B cell (primary cell): ENCODE measurements at places on chromosomes 1 and 21. TPM values are rescaled to one million over a fixed set of nuclear protein-coding genes. Genes with fewer than 3 reads are reported as not detected.

Gene CRP
- not detected in 2 replicates for total RNA-seq

Gene SPRR1A
- total RNA-seq: not detected in 2 replicates

Gene ZBTB8A
- total RNA-seq: 0.17 and 0.24 TPM in 2 replicates

Gene ST6GALNAC5
- total RNA-seq: not detected in 2 replicates

Gene OTUD7B
- total RNA-seq: 3.3 and 4.1 TPM in 2 replicates

Gene SUSD4
- total RNA-seq: not detected in 2 replicates

GRCh38 chr1:236887081-236887480, 92.0 kb downstream of the MTR start:
- H3K36me3 ChIP-seq: no peaks in the 10 kb centered on the region
- H3K4me3 ChIP-seq: no peak overlapping the region
- no peaks in the 10 kb centered on the region for H3K27me3 ChIP-seq
- no peak overlapping the region for H3K27ac ChIP-seq

DNA sequence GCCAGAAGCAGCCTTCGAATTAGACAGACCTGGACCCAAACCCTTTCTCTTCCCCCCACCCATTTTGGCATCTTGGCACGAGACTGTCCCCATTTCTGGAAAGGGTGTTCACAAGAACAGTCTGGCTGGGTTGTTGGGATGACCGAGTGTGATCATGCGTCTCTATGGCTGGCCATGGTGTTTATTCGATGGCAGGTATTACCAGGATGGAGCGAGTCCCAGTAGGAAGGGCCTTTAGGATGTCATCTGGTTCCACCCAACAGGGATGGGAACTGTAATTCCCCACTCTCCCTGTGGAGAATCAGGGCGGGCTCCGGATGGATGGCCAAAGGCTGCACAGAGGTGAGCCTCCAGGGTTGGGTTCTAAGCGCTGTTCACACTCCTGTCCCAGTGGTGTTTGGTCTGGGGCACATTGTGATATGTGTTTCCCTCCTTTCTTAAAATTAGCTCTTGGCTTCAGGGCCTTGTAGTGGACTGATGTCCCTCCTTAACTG, 33.4 kb upstream of the ATP5PO start:
- peak overlapping the region; percentile 83 for H3K27ac ChIP-seq
- no peak for DNase-seq
- H3K27me3 ChIP-seq: no peaks in the 10 kb centered on the region
- no peaks in the 10 kb centered on the region for H3K36me3 ChIP-seq
- no peak overlapping the region for H3K4me3 ChIP-seq
- H3K4me1 ChIP-seq: peaks cover 42% of the 10 kb centered on the region

DNA sequence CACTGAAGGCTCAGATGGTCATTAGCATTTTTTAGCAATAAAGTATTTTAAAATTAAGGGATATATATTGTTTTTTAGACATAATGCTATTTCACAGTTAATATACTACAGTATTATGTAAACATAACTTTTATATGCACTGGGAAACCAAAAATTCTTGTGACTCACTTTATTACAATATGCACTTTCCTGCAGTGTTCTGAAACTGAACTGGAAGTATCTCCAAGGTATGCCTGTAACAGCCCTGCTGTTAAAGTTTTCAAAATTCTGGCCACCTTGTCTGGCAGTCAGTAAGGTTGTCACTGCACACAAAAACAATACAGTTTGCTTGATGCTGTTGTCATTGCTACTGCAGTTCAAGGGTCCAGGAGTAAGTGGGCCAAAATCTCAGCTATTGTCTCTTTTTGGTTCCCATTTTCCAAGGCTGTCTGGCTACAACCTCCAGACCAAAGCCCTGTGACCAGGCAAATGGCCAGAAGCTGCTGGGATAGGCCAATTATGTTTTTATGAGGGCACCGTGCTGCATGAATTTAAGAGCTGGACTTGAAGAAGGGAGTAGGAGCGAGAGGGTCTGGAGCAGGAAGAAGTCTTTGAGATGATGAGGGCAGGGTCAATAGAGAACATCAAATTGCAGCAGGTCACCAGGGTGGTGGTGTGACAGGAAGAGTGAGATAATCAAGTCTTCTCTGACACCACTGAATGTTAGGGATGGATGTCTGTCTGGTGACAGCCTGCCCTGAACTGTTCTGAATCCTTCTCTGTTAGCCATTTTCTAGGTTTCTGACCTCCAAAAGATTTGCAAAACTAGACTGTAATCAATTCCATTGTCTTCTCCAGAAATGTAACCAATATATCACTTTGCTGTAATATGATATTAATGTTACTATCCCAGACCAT, 82.3 kb upstream of the CACHD1 start:
- no peaks in the 10 kb centered on the region for H3K36me3 ChIP-seq
- no peak overlapping the region for H3K4me3 ChIP-seq
- H3K27ac ChIP-seq: no peak overlapping the region
- H3K4me1 ChIP-seq: no peaks in the 10 kb centered on the region
- no peaks in the 10 kb centered on the region for H3K27me3 ChIP-seq
- DNase-seq: no peak

DNA sequence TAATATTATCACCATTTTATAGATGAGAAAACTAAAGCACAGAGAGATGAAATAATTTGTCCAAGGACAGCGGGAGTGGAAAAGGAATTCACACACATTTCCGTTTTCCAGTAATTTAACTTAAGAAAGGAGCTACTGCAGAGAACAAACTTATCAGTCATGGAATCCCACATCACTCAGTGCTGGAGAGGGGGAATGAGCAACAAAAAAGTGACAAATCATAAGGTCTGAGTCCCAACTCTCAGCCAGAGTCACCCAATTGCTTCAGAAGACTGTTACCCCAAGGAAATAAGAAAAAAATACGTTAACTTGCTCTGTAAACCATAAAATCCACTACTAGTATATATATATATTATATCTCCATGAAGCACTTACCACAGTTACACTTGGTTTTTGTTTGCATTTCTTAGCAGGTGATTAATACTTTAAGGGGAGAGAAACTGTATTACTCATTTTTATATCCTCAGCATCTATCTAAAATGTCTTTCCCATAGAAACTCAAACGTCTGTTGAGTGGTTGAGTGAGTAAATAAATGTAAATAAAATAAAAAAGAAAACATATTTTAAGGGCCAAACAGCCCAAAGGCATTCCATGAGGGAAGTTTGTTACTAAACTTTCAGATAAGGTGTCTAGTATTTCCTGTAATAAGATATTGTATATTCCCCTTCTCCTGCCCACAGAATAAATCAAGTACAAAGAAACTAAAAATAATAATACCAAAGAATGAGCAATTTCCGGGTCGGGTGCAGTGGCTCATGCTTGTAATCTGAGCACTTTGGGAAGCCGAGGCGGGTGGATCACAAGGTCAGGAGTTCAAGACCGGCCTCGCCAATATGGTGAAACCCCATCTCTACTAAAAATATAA, 76.8 kb downstream of the SLC45A1 start:
- peaks cover 22% of the 10 kb centered on the region for H3K36me3 ChIP-seq
- H3K27me3 ChIP-seq: no peaks in the 10 kb centered on the region
- peak overlapping the region; percentile 79 for H3K27ac ChIP-seq
- peaks cover 74% of the 10 kb centered on the region for H3K4me1 ChIP-seq

GRCh38 chr1:11521582-11522399, 42.8 kb downstream of the DISP3 start:
- no peaks in the 10 kb centered on the region for H3K4me1 ChIP-seq

DNA sequence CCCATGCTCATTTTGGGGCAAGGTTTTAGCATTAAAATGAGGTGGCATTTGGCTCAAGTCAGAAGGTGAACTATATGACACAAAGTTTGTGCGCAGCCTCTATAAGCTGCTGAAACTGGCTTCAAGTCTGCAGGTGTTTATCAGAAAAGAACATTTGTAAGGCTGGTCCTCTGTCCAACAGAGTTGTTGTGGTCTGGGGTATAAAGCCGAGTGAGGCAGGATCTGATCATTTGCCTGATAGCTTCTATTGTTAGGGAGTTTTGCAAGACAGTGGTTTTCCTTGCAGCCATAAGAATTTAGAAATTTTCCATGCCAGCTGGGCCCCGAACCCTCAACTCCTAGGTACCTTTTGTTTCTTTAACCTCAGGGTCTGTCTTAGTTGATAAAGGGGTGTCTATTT, 130.8 kb downstream of the PGBD5 start:
- no peaks in the 10 kb centered on the region for H3K36me3 ChIP-seq
- peaks cover 41% of the 10 kb centered on the region for H3K4me1 ChIP-seq
- no peak overlapping the region for H3K4me3 ChIP-seq
- no peaks in the 10 kb centered on the region for H3K27me3 ChIP-seq
- no peak overlapping the region for H3K27ac ChIP-seq

DNA sequence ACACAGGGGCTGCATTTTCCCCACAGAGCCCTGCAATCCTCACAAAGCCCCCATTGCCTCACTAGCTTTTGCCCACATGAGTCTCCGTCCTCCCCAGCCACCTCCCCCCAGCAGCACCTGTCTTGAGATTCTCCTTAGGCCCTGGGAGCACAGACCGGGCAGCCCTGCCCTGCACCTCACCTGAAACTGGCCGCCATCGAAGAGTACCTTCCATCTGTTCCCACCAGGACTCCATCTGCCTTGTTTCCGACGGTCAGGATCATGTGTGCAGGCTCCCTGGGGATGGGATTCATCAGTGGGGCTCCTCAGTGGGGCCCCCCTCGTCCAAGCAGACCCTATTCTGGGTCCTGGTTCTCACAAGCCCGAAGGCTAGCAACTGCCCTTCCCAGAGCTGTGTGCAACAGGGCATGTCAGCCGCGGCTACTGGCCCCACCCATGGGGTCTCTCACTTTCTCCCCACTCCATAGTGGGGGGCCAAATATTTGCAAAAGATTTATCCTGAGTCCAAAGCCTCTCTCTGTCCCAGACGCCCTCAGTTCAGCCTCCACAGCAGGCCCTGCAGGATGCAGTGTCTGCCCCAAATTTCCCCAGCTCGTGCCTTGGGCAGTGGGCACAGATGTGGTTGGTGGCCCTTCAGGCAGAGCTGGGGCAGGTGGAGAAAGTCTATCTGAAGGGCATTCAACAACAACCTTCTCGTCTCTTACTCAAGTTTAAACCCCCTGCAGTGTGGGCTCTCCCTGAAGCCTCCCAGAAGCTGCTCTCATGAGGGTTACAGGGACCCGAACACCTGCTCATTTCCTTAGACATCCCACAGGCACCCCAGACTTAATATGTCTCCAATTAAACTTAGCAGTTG, 4.8 kb downstream of the PDZK1IP1 start:
- no peak for DNase-seq
- no peak overlapping the region for H3K4me3 ChIP-seq
- no peaks in the 10 kb centered on the region for H3K27me3 ChIP-seq
- no peaks in the 10 kb centered on the region for H3K36me3 ChIP-seq

DNA sequence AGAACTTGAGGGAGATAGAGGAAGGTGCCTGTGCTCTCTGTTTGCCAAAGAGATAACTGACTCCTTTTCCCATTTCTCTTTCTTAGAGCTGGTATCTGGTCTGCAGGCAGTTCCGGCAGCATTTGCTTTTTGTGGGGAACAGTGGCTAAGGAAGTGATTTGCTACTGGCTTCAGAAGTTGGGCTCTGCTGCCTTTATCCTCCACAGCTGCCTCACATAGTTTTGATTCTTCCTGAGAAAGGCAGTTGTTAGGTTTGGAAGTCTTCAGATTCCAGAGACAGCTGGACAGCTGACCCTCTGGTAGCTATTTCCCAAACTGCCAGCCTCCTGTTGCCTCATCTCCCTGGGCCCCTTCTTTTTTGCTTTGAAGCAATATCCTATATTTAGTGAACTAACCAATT, 62.6 kb upstream of the MACF1 start:
- H3K27ac ChIP-seq: no peak overlapping the region
- H3K36me3 ChIP-seq: no peaks in the 10 kb centered on the region
- no peaks in the 10 kb centered on the region for H3K27me3 ChIP-seq
- H3K4me3 ChIP-seq: no peak overlapping the region
- no peaks in the 10 kb centered on the region for H3K4me1 ChIP-seq

- H3K27ac ChIP-seq: no peak overlapping the region
- DNase-seq: no peak
- peaks cover 36% of the 10 kb centered on the region for H3K36me3 ChIP-seq
- no peaks in the 10 kb centered on the region for H3K27me3 ChIP-seq
Observed at GRCh38 chr1:19071674-19072281, 115.3 kb upstream of the IFFO2 start.

DNA sequence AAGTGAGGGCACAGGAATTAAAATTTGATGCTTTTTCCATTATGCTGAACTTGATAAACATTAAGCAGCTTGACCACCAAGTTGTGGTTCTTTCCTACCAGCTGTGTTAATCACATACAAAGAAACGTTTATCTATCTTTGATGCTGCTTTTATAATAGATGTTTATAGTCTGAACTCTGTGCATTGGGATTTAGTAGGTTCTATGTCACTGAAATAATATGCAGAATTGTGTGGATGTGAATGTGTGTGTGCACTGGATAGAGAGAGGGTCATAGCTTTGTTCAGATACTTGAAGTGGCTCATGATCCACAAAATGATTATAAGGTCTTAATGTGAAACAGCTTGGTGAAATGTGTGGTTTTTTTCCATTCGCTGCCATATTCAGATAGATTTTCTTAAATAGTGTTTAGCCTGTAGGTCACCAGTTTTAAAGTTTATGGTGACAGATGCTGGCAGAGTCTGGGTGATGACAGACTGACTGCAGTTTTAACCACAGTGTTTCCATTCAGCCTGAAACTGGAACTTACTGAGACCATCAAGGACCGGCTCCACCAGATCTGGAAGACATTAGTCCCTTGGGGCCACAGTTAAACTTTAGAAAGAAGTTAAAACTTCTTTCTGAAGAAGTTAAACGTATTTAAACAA, 10.2 kb downstream of the DDI2 start:
- H3K4me3 ChIP-seq: no peak overlapping the region
- H3K36me3 ChIP-seq: peaks cover 44% of the 10 kb centered on the region
- peak overlapping the region; percentile 33 for H3K27ac ChIP-seq
- no peak for DNase-seq
- no peaks in the 10 kb centered on the region for H3K27me3 ChIP-seq
- H3K4me1 ChIP-seq: peaks cover 4% of the 10 kb centered on the region

- no peak overlapping the region for H3K4me3 ChIP-seq
- H3K4me1 ChIP-seq: no peaks in the 10 kb centered on the region
- H3K27ac ChIP-seq: no peak overlapping the region
- no peaks in the 10 kb centered on the region for H3K27me3 ChIP-seq
Observed at GRCh38 chr1:57007472-57007871, 41.7 kb upstream of the C8B start.

DNA sequence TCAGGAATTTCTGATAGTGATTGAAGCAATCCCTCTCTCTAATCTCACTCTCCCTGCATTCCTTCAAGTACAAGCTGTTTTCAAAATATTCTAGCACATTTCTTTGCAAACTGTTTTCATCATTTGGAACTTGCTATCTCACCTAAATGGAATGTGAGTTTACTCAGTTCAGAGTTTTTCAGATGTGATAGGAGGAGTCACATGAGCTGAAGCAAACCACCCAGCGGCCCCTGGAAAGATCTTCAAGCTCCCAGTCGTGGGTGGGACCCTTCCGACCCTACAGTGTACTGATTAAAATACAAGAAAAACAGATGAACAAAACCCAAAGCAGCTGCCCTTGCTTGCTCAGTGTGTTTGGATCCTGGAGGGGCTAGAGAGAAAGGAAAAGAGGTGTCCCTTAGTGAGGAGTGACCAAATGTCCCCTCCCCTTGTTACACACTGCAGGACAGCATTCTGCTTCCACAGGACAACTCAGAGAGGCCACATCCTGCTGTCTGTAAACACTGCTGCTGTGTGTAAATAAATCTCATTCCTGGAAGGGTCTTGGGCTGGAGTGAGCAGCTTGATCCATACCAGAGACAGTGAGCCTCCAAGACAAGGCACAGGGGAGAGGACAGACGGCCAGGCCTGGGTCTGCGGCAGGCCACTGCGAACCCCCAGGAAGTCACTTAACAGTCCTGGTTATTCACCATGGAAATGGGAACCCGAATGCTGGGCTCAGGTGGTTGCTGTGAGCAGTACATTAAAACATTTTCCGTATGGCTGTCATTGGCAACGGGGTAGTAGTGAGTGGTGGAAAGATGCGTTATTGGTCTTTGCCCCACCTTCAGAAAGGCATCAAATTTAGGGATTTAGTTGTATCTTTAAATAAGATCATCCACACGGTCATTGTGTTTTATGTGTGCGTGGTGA, 229.2 kb downstream of the RHOU start:
- H3K4me1 ChIP-seq: no peaks in the 10 kb centered on the region
- no peak overlapping the region for H3K4me3 ChIP-seq
